ENCODE measurements at places on chromosomes 7 and 10.
A peak's percentile ranks its signal among the peaks of the same experiment; 100 is the strongest.

DNA sequence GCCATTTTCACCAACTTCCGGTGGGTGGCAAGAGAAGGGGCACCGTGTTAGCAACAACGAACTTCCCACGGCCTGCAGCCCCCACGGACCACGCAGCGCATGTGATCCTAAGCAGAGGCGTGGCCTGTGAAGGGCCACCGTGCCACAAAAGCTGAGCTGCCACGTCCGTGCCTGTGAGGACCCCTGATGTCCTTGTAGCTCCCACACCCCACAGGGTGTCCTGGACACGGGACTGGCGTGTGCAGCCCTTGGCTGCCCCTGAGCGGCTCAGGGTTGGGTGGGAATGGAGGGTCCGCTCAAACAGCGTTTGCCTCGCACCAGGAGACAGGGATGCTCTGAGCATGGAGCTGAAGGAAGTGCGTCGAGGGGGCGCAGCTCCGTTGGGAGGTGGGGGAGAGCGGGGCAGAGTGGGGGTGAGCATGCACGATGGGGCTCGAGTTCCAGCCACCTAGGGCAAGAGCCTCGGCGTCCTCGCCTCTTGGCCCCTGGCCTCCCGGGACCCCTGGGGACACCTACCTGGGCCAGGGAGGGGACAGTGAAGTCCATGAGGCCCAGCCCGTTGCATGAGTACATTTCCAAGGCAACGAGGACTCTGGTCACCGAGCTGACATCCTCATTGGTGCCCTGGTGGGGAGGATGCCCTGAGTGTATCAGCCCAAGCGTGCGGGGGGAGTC, 33.6 kb downstream of the CFAP46 start:
- DNase-seq = no peak

GRCh38 chr10:16231176-16231575, 205.6 kb upstream of the PTER start:
- DNase-seq = no peak

DNA sequence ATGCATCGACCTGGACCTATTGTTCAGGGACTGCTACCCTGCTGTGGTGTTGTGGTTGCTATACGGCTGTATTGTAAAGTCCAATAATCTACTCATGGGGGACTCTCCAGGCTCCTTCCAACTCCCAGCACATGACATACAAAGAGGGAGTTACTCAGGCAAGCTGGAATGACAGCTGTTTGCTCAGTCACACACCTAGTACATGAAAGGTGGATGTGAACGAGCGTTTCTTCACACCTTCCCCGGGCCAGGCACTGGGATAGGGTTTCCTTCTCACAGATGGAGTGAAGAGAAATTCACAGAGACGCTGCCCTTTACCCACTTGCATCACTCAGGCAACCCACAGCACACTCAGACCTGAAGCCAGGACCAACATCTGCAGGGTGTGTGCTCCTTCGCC, 215.7 kb downstream of the TNS3 start:
- DNase-seq = no peak

DNA sequence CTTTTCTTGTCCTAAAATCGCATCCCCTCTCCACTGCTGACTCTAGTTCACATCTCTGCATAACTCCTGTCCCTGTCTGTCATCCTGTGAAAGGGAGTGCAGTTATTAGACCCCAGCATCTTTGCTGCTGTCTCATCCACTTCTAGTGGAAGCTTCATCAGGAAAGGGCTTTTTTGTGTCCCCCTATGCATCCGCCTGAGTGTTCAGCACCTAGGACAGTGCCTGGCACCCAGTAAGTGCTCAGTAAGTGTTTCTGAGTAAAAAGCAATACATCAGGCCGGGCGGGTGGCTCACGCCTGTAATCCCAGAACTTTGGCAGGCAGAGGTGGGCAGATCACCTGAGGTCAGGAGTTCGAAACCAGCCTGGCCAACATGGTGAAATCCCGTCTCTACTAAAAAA, 211.8 kb upstream of the FOXK1 start:
- DNase-seq = no peak

DNA sequence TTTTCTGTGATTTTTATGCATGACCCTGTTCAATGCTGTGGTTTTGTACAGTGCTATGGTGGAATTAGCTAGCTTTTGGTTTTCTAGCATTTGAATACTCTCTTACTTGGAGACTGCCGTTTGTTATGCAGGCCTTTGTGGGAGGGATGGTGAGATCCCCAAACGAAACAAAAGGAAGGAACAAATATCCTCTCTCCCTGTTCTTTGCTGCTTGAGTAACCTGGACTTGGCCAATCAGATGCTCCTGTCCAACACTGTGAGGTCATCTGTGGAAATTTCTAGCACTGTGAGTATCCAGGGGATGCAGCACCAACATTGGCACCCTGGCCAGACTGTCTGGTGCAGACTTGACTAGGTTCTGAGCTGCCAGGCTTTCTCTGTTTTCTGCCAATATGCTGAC, 314.4 kb downstream of the ANKRD30A start:
- DNase-seq = no peak

DNA sequence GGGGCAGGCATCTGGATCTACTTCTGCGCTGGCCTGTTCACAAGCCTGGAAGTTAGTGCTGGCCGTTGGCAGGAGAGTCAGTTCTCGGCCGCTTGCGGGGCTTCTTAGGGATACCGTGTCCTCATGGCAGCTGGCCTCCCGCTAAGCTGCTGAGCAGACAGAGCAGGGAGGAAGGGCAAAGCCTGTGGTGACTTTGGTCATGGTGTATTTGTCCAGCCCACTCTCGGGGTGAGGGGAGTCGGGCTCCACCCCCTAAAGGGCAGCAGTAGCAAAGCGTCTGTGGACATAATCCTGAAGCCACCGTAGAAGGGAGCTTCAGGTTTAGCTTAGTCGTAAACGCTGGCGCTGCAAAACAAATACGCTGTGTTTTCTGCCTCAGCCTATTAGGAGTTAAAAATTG, 12.2 kb downstream of the UBE3C start:
- no peak for DNase-seq

DNA sequence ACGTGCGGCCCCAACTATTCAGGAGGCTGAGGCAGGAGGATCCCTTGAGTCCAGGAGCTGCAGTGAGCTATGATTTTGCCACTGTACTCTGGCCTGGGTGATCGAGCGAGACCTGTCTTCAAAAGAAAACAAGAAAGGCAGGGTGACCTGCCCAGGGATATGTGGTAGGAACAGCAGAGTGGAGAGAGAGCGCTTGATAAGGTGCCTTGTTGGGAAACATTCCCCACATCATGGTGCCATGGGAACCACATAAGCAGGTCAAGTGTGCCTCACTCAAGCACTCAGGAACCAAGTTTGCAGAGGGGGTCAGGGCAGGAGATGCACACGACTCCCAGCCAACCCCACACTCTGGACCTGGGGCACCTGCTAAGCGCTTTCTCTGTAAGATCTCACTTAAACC, 37.3 kb downstream of the PVRIG start:
- no peak for DNase-seq

- no peak for DNase-seq
Observed at GRCh38 chr10:36092116-36092515, 450.0 kb upstream of the FZD8 start.

DNA sequence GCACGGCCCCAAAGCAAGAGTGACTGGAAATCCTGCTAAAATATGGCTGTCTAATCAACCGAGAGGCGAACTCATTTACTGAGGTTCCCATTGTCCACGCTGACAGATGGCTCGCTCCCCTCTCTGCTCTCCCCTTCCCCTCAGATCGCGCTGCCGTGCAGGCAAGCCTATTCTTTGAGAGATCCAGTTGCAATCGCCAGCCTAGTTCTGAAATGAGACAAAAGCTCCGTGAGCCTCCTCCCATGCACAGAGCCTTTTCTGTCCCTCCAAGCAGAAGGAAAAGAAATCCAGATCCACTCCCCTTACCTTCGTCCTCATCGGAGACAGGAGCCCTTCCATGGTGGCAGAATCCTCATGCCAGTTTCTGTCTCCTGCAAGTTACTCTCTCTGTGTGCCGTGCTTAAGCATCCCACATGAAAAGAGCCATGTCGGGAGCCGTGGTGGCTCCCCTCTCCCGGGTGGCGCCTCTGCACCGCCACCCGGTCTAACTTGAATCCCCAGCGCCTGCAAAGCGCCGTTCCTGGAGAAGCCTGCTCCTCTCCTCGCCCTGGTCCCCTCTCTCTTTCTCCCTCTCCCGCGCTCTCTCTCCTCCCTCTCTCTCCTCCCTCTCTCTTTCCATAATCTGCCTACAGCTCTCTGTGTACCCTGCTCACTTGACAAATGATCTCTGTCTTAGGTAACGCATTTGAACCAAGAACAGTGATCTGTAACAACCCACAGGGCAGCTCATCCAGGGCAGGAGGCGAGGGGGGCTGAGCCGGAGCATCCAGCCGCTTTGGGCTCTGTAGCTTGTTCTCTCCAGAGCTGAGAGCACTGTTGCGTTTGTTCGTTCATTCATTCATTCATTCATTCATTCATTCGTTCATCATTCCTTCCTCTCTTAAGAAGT, 156.8 kb downstream of the FRMD4A start:
- no peak for DNase-seq

GRCh38 chr7:32428546-32428945, 61.6 kb downstream of the LSM5 start:
- DNase-seq = no peak

DNA sequence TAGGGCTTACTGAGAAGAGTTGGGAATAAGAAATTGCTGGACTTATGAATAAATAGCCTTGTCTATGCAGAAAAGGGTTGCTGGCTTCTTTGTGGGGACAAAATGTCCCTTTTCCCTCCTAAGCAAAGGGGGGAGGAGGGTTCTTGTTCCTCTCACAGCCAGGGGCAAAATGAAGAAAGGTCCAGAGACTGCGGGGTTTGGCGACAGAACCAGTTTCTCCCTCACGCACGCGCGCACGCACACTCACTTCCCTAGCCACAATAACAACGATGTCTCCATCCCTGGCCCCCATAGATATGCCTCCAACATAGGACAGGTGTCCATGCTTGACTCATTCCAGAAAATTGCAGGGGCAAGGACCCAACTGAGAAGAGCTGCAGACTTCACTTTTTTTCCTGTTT, 3.3 kb downstream of the ZMIZ1 start:
- DNase-seq = no peak

GRCh38 chr7:20797462-20798080, 10.9 kb upstream of the SP8 start:
- DNase-seq = no peak

DNA sequence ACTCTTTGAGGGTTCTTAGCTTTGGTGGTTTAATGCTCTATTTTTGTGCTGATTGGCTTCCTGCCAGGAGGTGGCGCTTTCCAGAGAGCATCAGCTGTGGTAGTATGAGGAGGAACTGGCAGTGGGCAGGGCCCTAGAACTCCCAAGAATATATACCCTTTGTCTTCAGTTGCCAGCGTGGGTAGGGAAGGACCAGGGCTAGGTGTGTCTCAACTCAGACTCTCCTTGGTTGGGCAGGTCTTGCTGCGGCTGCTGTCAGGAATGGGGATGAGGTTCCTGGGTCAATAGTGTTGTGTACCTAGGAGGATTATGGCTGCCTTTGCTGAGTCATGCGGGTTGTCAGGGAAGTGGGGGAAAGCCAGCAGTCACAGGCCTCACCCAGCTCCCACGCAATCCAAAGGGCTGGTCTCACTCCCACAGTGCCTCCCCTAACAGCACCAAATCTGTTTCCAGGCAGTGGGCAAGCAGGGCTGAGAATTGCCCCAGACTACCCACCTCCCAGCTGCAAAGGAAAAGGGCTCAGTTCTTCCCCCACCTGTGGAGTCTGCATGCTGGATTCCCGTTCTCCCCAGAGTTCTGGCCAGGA, 191.5 kb downstream of the PHTF2 start:
- peak; percentile 27 for DNase-seq

GRCh38 chr10:111103196-111103840, 26.5 kb downstream of the ADRA2A start:
- no peak for DNase-seq

GRCh38 chr7:154792436-154793055, 210.4 kb downstream of the PAXIP1 start:
- no peak for DNase-seq

- peak; percentile 69 for DNase-seq
Observed at GRCh38 chr7:143300959-143301935, 13.1 kb downstream of the CASP2 start.

GRCh38 chr7:64997927-64998391, 7.1 kb upstream of the ZNF117 start:
- DNase-seq = no peak

DNA sequence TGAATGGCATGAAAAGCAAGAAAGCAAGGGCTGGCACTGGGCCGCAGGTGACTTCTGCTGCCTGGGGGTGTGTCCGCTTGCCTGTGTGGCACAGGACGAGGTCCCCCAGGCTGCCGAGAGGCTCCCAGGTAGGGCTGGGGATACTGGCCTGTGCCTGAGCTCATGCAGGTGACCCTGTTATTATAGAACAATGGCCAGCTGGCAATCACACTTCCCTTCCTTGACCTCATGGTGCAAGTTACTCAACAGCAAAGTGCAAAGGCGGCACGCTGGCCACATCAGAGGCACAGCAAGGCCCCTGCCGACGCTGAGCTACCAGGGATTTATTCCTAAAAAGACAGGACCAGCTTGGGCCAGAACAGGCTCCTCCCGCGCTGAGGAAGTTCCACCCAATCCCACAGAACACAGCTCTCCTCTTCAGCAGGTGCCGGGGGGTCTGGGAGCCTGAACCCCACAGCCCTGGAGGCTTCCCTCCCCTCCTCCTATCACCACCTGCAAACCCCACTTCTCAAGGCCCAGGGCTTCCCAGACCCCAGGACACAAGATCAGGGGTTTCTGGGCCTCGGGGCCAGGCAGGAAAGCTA, 1.4 kb upstream of the ADAM8 start:
- peak; percentile 47 for DNase-seq

DNA sequence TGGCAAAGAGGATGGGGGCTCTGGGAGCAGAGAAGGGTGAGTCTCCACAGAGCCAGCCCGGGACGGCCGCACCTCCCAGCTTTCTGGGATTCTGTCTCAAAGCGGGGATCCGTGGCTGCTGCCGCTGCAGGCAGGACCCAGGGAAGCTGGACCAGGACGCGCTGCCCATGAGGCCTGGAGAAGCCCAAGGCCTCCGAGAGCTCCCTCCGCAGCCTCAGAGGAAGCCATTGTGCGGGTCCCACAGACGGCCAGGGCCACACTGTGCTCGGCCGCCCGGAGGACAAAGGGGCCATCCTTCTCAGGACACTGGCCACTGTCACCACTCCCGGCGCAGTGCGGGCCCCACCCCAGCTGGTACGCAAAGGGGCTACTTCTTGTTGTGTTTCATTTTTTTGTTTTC, 79.3 kb upstream of the PDGFA start:
- DNase-seq = no peak

DNA sequence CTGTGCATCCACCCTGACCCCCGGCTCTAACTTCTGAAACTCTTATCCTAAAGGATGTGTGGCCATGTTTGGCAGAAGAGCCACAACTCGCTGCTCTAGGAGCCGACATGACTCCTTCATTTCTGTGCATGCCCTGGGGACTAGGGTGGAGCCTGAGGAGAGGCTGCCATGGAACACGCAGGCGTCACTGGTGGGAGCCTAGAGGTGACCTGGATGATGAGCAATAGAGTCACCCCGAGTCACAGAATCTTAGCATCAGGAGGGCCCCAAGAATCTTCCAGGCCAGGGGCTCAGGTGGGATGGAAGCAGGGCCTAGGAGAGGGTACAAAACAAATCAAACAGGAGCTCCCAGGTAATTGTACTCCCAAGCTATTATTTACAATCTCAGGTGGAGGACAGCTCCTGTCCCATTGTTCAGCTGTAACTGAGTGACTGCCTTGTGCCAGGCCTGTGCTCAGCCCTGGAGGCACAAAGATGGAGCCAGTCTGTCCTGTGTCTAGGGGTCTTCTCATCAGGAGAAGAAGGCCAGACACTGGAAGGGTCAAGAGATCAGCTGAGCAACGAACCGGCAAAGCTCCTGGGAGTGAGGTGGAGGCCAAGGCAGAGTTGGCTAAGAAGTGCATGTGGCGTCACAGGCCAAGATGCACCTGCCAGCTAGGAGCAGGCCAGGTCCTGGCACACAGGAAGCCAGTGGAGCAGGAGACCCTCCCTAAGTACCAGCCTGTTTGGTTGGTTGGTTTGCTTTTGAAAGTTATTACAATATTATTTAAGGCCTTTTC, 5.8 kb upstream of the ZNF22 start:
- DNase-seq = no peak

Measured in suppressor macrophage treated with lipopolysaccharide for 1 hour (primary cell).